IMR-90 (cell line): ENCODE measurements at places on chromosomes 4 and X.

DNA sequence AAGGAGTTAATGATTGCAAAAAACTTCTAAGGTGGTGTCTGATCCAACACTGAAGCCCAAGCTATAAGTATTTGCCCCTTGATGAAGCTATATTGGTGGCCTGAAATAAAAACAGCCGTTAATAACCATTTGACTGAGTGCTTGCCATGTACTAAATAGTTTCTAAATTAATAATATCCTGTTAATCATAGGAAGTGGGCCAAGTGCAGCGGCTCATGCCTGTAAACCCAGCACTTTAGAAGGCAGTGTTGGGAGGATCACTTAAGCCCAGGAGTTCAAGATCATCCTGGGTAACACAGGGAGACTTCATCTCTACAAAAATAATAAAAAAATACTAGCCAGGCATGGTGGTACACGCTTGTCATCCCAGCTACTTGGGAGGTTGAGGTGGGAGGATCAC lies 8.3 kb downstream of the NDP start:
- no peak for DNase-seq

DNA sequence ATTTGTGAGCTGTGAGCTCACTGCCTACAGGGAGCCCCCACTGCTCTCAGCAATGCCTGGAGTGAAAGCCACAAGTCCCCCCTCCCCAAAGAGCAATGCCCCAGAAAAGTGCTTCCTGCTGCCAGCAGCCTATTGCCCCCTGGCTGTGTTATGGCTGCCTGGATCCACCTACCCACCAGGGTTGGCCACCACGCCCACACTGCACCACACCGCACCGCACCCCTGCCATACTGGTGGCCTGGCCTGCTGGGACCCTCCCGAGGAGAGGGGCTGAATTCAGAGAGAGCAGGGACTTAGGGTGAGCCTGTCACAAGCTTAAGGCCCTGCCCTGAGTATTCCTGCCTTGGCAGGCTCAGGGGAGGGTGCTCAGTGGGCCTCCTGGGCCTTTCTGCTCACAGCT lies 4.3 kb downstream of the CFAP99 start:
- DNase-seq = no peak

DNA sequence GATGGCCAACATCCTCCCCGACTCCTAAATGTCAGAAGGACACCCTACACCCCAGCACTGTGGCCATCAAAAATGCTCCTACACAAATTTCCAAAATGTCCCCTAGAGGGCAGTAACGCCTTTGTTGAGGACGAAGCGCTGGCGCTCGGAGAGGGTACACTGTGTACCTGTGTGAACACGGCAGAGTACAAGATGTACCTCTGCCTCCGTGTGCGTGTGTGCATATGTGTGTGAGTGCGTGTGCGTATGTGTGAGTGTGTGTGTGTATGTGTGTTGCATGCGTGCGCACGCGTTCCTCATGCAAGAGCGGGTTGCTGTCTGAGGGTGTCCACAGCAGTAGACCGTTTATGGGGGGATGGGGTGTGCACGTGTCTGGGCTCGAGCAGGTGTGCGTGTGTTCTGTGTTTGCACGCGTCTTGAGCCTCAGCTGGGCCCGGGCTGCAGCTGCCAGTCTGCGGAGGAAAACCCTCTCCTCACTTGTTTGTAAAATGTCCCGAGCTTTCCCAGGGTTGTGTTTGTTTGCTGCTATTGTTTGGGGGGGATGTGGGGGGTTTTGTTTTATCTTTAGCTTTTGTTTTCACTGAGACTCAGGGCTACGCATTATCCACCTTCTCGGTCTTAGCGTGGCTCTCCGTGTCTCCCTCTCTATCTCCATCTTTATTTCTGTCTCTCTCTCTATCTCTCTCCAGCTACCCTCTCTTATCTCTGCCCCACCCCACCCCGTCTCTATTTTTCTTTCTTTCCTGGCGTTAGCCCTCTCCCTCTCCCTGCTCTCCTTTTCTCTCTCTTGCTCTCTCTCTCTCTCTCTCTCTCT lies 10.4 kb upstream of the TSPYL2 start:
- peak; percentile 56 for DNase-seq

GRCh38 chrX:46039526-46039925 lies 505.7 kb downstream of the ZNF674 start:
- no peak for DNase-seq

DNA sequence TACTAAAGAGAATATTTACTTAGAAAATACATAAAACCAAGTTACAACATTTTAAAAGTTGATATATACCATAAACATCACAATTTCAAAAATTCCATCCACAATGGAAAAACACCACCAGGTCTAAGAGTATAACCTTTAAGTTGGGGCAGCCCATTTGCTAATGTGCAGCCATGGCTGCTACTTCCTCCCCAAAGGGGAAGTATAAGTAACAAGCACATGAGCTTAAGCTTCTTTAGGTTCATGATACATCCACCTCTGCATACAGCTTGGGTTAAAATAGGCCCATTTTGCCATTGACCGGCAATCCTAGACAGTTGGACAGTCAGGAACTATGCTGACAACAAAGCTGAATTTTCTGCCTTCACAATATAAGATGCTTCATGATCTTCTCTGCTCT lies 16.6 kb upstream of the GASK1B start:
- no peak for DNase-seq

GRCh38 chrX:113157496-113157895 lies 316.9 kb upstream of the AMOT start:
- DNase-seq = no peak
